Karpas-422 (cell line): ENCODE measurements at places on chromosomes 2 and 18. TPM values are rescaled to one million over a fixed set of nuclear protein-coding genes. Genes with fewer than 3 reads are reported as not detected.

Gene DSEL
- total RNA-seq: not detected in 2 replicates

Gene ELOA2
- not detected in 2 replicates for total RNA-seq

Gene PIK3C3
- 56.3 and 61.1 TPM in 2 replicates for total RNA-seq

Gene GKN2
- not detected in 2 replicates for total RNA-seq

Gene LIMS2
- 0.32 and 0.56 TPM in 2 replicates for total RNA-seq

- H3K4me1 ChIP-seq: peaks cover 10% of the 10 kb centered on the region
- no peaks in the 10 kb centered on the region for H3K27me3 ChIP-seq
- peaks cover 42% of the 10 kb centered on the region for H3K36me3 ChIP-seq
- no peak overlapping the region for H3K4me3 ChIP-seq
- no peak overlapping the region for H3K27ac ChIP-seq
- DNase-seq: no peak
Measured at GRCh38 chr18:662197-662596, 4.7 kb downstream of the TYMS start.

DNA sequence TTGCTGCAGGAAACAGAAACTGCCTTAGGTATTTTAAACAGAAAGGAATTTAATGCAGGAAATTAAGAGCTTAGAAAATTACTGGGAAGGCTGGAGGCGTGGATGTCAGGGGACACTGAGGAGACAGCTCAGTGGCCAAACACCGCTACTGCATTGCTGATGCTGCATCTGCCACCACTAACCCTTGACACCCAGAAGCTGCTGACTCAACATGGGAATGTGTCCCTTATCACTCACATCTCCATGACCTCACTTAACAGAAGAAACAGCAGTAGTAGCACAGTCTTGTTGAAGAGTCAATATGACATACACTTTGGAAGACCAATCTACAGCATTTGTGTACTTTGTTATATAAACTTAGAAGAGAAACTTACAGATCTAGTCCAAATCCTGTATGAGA lies 906.1 kb downstream of the SLC4A3 start:
- DNase-seq: peak; percentile 44
- H3K4me1 ChIP-seq: no peaks in the 10 kb centered on the region
- no peak overlapping the region for H3K4me3 ChIP-seq

DNA sequence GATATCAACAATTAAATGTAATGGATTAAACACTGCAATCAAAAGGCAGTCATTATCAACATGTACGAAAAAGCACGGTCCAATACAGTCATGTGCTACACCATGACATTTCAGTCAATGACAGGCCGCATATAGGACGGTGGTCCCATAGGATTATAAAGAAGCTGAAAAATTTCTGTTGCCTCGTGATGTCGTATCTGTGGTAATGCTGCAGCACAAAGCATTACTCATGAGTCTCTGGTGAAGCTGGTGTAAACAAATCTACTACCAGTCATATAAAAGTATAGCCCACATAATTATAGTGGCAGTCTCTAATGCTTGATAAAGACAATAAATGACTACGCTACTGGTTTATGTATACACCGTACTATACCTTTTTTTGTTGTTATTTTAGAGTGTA lies 58.4 kb downstream of the RABL2A start:
- H3K27ac ChIP-seq: no peak overlapping the region
- DNase-seq: no peak
- no peaks in the 10 kb centered on the region for H3K36me3 ChIP-seq

- no peaks in the 10 kb centered on the region for H3K27me3 ChIP-seq
- peaks cover 49% of the 10 kb centered on the region for H3K4me1 ChIP-seq
- H3K27ac ChIP-seq: peak overlapping the region; percentile 80
- peak overlapping the region; percentile 87 for H3K4me3 ChIP-seq
- peak; percentile 92 for DNase-seq
- H3K36me3 ChIP-seq: peaks cover 25% of the 10 kb centered on the region
Measured at GRCh38 chr18:74498712-74499627, 2.8 kb downstream of the CNDP2 start.

- DNase-seq: no peak
Measured at GRCh38 chr2:106798826-106799552, 87.0 kb downstream of the ST6GAL2 start.

DNA sequence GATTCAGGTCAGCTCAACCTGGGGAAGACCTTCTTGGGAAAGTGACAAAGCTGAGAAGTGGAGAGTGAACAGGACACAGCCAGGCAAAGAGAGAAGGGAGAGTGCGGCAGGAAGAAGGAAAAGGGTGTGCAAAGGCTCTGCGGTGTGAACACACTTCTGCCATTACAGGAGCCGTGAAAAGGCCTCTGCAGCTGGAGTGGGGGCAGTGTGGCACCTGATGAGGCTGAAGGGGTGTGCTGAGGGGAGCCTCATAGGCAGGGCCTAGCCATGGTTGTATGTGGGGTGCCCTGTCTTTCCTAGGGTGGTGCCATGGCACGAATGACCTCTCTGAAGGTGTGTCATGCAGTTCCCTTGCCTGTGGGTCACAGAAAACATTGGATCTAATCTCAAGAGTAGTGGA lies 347.6 kb downstream of the CYRIA start:
- H3K36me3 ChIP-seq: no peaks in the 10 kb centered on the region
- no peak overlapping the region for H3K4me3 ChIP-seq
- DNase-seq: no peak
- no peaks in the 10 kb centered on the region for H3K4me1 ChIP-seq
- H3K27ac ChIP-seq: no peak overlapping the region

DNA sequence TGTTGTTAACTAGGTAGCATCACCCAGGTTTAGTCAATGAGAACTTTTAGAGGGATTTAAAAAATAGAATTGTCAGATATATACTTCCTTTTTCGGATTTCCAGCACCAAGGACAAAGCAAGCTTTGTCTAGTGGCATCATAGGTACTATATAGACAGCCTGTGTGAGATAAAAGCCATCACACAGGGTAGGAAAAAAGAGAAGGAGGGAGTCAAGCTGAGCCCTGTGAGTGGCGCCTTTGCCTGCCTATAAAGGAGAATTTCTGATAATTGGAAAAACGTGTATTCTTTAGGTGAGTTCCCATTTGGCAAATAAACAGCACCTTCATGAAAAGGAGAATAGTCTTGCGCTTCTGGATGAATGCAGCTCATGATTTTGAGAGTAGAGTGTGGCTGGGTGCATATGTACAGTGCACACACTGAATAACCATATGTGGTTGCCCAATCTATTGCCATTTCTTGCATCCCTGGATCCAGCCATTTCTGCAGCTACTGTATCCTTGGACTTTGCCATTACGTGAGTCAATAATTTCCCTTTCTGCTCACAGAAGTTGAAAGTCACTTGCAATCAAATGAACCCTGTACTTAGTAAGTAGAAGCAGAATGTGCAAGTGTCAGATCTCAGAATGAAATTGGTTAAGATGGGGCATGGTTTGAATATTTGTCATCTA lies 559.9 kb upstream of the MEX3C start:
- H3K4me3 ChIP-seq: no peak overlapping the region
- DNase-seq: no peak
- H3K27me3 ChIP-seq: no peaks in the 10 kb centered on the region
- no peaks in the 10 kb centered on the region for H3K4me1 ChIP-seq
- H3K27ac ChIP-seq: no peak overlapping the region

- no peak overlapping the region for H3K27ac ChIP-seq
- no peak for DNase-seq
- H3K4me3 ChIP-seq: no peak overlapping the region
- no peaks in the 10 kb centered on the region for H3K27me3 ChIP-seq
- H3K36me3 ChIP-seq: no peaks in the 10 kb centered on the region
Measured at GRCh38 chr18:25229081-25229480, 122.9 kb downstream of the ZNF521 start.

DNA sequence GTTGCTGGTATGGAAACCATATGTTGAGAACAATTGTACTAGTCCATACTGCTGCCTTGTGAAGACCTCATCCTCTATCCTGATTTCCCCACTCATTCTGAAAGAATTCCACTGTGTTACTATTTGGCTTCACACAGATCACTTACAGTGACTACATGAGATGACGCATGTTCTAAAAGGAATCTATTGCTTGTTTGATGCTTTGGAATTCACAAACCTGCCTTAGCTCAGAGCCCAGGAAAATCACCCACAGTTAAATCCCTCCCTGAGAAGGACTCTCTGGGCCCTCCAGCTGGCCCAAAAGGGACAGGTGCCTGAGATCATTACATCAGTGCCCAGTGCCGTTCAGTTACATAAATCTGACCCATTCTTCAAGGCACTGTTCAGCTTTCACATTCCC lies 45.3 kb downstream of the KLHL29 start:
- H3K27me3 ChIP-seq: no peaks in the 10 kb centered on the region
- H3K27ac ChIP-seq: no peak overlapping the region
- DNase-seq: no peak
- H3K36me3 ChIP-seq: no peaks in the 10 kb centered on the region
- no peaks in the 10 kb centered on the region for H3K4me1 ChIP-seq

DNA sequence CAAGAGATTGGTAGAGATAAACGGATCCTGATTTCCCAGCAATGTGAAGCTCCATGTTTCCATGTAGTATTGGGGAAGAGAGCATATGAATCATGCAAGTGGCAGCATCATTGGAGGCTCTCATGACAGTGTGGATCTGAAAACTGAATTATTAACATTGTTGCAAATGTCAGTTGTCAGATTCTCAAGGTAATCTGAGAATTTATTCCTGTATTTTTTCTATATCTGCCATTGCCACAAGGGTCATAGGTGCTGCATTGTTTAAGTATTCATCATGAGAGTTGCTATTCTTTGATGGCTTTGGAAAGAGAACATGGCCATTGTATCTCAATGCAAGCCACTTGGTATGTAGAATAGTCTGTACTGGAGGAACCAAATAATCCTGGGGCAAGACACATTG lies 1217.0 kb upstream of the ZEB2 start:
- DNase-seq: no peak
- no peaks in the 10 kb centered on the region for H3K36me3 ChIP-seq
- peaks cover 6% of the 10 kb centered on the region for H3K4me1 ChIP-seq
- no peaks in the 10 kb centered on the region for H3K27me3 ChIP-seq
- H3K4me3 ChIP-seq: no peak overlapping the region
- no peak overlapping the region for H3K27ac ChIP-seq

DNA sequence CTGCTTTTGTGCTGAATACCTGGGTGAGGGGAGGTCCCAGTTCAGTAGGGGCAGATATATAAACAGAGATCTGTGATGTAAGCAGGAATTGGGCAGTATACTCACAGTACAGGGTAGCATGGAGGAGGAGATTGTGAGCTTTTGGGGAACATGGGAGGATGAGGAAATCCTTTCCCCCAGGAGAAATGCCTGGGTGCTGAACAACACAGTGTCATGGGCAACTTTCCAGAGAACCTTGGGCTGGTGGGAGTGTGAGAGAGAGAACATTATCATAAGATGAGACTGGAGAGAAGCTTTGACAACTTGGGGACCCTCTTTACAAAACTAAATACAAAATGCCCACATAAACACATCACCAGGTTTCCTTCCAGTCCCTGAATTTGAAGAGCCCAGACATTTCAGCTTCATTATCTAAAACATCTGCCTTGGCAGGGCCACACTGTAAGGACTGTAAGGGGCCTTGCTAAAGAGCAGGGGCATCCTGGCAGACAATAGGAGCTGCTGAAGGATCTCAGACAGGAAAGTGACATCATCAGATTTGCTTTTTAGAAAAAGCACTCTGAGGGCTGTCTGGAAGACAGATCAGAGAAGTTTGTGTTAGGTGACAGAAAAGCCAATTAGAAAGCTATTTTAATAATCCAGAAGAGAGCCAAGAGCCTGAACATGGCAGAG lies 303.1 kb upstream of the FBXO11 start:
- H3K36me3 ChIP-seq: no peaks in the 10 kb centered on the region
- H3K27ac ChIP-seq: no peak overlapping the region
- H3K27me3 ChIP-seq: no peaks in the 10 kb centered on the region
- peaks cover 7% of the 10 kb centered on the region for H3K4me1 ChIP-seq

DNA sequence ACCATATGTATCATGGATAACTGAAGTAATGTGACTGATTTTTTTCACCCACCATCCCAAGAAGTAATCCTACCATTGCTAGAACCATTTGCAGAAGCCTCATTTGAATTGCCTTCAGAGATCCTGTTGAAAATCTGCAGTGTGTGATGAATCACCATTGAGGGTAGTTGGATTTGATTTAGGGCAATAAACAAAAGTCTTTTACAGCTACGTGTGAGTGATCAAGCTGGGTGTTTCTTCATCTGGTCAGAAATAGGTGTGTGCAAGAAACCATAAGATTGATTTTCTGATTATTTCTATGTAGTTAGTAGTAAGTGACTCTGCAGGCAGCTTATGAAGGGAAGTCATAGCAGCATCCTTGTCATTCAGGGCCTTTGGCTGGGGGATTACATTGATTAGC lies 159.6 kb downstream of the MGAT5 start:
- no peak overlapping the region for H3K4me3 ChIP-seq
- H3K27me3 ChIP-seq: no peaks in the 10 kb centered on the region
- no peaks in the 10 kb centered on the region for H3K36me3 ChIP-seq
- peaks cover 52% of the 10 kb centered on the region for H3K4me1 ChIP-seq

DNA sequence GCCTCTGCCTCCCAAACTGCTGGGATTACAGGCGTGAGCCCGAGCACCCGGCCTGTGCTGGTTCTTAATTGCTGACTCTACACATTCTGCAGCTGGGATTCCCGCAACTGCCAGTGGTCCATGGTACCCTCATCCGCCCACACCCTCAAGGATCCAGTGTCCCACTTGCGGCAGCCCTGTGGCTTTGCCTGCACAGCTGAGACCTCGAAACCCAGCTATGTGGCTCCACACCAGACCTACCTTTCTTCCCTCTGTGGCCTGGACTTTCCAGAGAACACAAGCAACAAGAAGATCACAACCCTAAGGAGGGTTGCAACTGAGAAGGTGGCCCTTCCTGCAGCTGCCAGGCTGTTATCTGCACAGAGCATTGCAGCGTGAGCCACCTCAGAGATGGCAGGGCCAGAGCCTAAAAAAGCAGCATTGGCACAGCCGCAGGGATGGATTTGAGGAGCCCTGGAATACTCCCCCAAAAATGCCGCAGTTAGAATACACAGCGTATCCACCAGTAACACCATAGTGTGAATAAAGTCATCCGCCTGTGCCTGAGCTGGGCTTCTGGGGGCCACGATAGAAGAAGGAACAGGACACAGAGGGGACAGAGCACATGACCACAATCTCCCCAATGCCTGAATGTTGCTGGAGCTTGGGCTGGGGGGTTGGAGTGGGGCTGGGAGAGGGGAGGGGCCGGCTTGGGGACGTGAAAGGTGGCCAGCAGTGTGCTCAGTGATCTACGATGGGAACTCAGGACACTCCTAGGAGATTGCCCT lies 1.9 kb downstream of the GPR55 start:
- H3K27ac ChIP-seq: no peak overlapping the region
- no peaks in the 10 kb centered on the region for H3K27me3 ChIP-seq
- no peak overlapping the region for H3K4me3 ChIP-seq
- no peak for DNase-seq
- no peaks in the 10 kb centered on the region for H3K36me3 ChIP-seq

GRCh38 chr2:239868556-239869181 lies 156.5 kb downstream of the NDUFA10 start:
- DNase-seq: no peak
- no peaks in the 10 kb centered on the region for H3K36me3 ChIP-seq
- H3K4me3 ChIP-seq: no peak overlapping the region

DNA sequence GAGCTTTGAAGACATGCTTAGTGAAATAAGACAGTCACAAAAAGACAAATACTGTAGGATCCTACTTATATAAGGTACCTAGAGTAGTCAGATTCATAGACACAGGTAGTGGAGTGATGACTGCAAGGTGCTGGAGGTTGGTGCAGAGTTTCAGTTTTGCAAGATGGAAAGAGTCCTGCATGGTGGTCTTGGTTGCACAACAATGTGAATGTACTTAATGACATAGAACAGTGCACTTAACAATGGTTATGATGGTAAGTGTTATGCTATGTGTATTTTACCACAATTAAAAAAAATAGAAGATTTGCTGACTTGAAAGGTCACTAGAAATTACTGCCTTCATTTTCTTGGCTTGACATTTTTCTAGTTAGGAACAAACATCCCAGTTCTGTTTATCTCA lies 9.5 kb downstream of the CERS6 start:
- H3K4me1 ChIP-seq: peaks cover 29% of the 10 kb centered on the region
- no peak overlapping the region for H3K27ac ChIP-seq
- H3K36me3 ChIP-seq: no peaks in the 10 kb centered on the region
- no peak for DNase-seq
- no peak overlapping the region for H3K4me3 ChIP-seq
- H3K27me3 ChIP-seq: no peaks in the 10 kb centered on the region
